Breast epithelium (tissue), 4 donors: ENCODE measurements at places on chromosomes 1 and 21. TPM values are rescaled to one million over a fixed set of nuclear protein-coding genes. Genes with fewer than 3 reads are reported as not detected.

- H3K4me1 ChIP-seq = no peaks in the 10 kb centered on the region
- H3K27me3 ChIP-seq = no peaks in the 10 kb centered on the region
- H3K4me3 ChIP-seq = no peak overlapping the region
- H3K27ac ChIP-seq = no peak overlapping the region
- H3K36me3 ChIP-seq = no peaks in the 10 kb centered on the region
Measured at GRCh38 chr1:183760661-183761060, 44.3 kb upstream of the RGL1 start.

DNA sequence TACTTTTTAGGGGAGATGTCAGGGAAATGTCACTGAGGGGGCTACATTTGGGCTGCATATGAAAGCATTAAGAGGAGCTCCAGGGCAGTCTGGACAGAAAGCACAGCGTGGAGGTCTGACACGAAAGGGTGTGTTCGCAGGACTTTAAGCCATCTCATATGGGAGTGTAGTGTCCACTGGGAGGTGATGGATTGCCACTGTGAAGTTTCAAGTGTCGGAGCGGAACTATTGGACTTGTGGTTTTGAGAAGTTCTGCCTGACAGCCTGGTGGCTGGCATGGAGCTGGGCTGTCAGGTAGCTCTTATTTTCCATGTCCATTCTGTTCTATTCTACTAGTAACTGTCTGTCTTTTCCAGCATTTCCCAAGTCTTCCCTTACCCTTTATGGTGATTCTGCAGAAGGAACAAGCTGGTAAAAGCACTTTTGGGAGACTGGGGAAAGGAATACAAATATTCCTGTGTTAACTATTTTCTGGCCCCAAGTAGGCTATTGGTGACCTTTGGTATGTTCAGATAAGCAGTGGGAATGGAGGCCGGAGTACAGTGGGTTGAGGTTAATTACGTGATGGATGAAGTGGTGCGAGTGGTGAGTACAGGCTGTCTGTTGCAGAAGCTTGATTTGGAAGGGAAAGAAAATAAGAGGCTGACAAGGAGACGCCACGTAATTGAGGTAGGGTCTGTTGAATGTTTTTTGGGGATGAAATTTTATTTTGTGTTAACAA, 19.3 kb downstream of the B3GALT5 start:
- no peak for DNase-seq
- no peaks in the 10 kb centered on the region for H3K4me1 ChIP-seq
- H3K27ac ChIP-seq = no peak overlapping the region
- H3K4me3 ChIP-seq = no peak overlapping the region
- H3K36me3 ChIP-seq = no peaks in the 10 kb centered on the region
- H3K27me3 ChIP-seq = no peaks in the 10 kb centered on the region

DNA sequence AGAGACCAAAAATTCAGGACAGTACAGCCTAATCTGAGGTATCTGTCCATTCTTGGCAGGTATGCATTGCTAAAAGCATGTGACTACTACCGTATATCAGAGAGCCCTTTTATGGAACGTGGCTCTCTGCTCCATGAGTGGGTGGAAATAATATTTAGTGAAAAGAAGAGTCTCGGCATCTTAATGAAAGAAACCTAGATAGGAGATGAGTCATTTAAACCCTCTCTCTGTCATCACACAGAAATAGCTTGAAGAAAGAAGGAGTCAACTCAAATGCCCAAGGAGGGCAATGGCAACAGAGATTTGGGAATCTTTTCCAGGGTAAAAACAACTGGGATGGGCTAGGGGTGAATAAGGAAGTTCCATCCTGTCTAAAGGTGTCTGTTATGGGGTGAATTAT, 528.2 kb downstream of the SMYD3 start:
- H3K4me1 ChIP-seq = no peaks in the 10 kb centered on the region
- no peak overlapping the region for H3K4me3 ChIP-seq

GRCh38 chr1:65414538-65414937, 5.9 kb upstream of the LEPR start:
- H3K36me3 ChIP-seq = no peaks in the 10 kb centered on the region
- H3K27me3 ChIP-seq = no peaks in the 10 kb centered on the region
- H3K27ac ChIP-seq = no peak overlapping the region
- H3K4me3 ChIP-seq = no peak overlapping the region
- H3K4me1 ChIP-seq = no peaks in the 10 kb centered on the region
- no peak for DNase-seq

GRCh38 chr1:228101994-228102790, 933 bp downstream of the C1orf35 start:
- peak overlapping the region; percentile 94 for H3K27ac ChIP-seq
- H3K36me3 ChIP-seq = peaks cover 4% of the 10 kb centered on the region
- H3K27me3 ChIP-seq = no peaks in the 10 kb centered on the region
- H3K4me1 ChIP-seq = peaks cover 9% of the 10 kb centered on the region
- H3K4me3 ChIP-seq = peak overlapping the region; percentile 69

The CELA3A gene
- total RNA-seq = not detected

The CSF3R gene
- total RNA-seq = 17.3 TPM

The TCHH gene
- total RNA-seq = under 0.01 TPM

The AVPR1B gene
- not detected for total RNA-seq

DNA sequence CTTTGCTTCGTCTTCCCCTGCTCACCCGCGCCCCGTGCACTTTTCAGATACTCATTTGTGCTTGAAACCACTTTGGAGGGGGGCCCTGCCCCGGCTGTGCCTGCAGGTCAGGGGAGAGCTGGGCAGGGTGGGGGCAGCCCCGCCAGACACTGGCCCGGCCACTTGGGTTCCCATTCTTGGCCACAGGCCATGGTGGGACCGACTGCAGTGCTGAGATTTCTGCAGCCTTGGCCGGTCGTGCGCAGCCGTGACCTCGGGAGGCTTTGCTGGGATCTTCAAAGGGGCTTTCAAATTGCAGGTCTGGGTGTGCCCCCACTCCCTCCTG, 54.5 kb upstream of the TTC34 start:
- H3K27me3 ChIP-seq = no peaks in the 10 kb centered on the region
- no peak for DNase-seq
- H3K4me1 ChIP-seq = no peaks in the 10 kb centered on the region
- H3K4me3 ChIP-seq = no peak overlapping the region
- H3K27ac ChIP-seq = no peak overlapping the region

The CD247 gene
- 0.80 TPM for total RNA-seq

DNA sequence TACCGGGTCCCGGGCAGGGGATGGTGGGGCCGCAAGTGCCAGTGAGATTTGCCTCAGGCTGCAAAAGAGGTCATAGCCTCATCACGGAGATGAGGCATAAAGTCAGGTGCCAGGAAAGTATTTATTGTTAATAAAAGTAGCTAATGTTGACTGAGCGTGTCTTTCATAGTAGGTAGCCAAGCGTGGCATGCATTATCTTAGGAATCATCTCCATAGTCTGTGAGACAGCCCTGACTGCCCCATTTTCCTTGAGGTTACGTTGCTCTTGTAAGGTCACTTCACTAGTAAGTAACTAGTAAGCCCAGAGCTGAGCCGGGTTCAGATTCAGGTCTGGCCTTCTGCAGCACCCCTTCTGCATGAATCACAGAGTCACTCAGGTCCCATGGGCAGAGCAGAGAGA, 174.2 kb downstream of the CAMTA1 start:
- no peaks in the 10 kb centered on the region for H3K4me1 ChIP-seq
- no peak for DNase-seq
- no peak overlapping the region for H3K27ac ChIP-seq

DNA sequence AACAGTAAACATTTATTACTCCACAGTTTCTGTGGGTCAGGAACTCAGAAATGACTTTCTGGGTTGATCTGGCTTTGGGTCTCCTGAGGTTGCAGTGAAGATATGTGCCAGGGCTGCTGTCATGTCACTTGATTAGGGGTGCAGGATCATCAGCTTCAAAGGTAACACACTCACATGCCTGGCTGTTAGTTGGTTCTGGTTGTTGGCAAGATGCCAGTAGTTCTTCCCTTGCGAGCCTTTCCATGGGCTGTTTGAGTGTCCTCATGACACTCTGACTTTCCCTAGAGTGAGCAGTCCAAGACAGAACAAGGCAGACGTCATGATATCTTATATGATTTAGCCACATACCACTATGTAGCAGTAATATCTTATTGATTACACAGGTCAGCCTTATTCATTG, 1.8 kb downstream of the SWT1 start:
- H3K27ac ChIP-seq = no peak overlapping the region
- H3K4me3 ChIP-seq = no peak overlapping the region
- no peaks in the 10 kb centered on the region for H3K27me3 ChIP-seq

- no peaks in the 10 kb centered on the region for H3K27me3 ChIP-seq
- H3K27ac ChIP-seq = no peak overlapping the region
- no peaks in the 10 kb centered on the region for H3K36me3 ChIP-seq
- DNase-seq = peak; percentile 23
Measured at GRCh38 chr1:246753670-246754535, 29.7 kb downstream of the SCCPDH start.

The PCSK9 gene
- total RNA-seq = not detected

The GNG4 gene
- total RNA-seq = not detected

DNA sequence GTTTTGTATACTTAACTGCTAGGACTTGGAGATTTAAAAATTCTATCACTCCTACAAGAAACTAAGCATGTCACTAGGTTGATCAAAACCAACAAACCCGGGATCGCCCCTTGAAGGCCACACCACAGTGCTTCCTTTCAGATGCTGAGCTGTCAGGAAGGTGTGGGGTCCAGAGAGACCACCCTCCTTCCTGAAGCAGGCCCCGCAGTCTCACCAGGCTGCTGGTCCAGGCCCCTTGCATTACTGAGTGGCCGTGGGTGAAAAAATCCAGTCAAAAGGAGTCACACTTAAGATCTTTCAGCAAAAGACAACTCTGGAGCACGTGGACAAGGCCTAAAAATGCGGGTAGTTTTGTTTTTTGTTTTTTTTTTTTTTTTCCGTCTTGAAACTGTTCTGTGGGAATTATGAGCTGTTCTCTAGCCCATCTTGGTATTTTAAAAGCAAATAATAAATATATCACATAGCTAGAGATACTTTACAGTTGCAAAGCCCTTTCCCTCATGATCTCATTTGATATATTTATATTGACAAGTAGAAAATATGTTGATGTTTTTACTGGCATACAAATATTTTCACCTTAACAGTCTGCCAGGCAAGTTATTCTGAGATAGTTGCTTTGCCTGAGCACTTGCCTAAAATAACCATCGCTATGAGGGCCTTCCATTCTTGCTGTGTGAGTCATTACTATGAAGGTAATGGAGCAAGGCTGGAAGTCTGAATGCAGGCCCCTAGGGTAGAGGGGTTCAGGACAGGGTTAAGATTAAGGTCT, 73.1 kb upstream of the EDEM3 start:
- no peaks in the 10 kb centered on the region for H3K36me3 ChIP-seq
- no peak for DNase-seq
- H3K4me1 ChIP-seq = peaks cover 7% of the 10 kb centered on the region
- no peaks in the 10 kb centered on the region for H3K27me3 ChIP-seq
- no peak overlapping the region for H3K4me3 ChIP-seq

DNA sequence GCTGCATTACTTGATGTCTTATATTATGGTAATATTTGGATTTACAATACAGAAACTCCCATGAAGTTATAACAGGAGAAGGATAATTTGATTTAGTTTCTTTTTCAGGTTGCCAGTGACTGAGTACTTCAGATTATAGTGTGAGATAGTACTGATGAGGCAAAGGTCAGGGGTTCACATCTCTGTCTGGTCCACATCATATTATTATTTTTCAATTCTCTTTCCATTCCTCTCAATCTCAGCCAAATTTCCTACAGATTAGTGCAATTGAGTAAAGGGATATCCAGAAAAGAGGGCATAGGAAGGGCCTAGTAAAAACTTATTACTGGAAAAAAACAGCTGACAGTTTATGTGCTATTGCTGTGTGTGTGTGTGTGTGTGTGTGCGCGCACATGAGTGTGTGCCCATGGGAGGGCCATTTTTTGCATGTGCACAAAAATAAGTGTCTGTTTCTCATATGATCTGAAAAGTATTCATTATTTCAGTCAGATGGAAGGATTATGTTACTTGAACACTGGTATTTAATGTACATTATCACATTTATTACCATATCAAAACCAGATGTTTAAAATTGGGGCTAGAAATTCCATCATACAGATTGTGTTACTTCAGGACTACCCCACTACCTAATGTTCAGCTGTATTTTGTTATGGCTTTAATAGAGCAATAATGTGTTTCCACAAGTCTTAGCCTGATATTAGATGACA, 78.3 kb upstream of the KCNK2 start:
- no peak overlapping the region for H3K4me3 ChIP-seq
- no peak overlapping the region for H3K27ac ChIP-seq
- peaks cover 10% of the 10 kb centered on the region for H3K4me1 ChIP-seq
- H3K36me3 ChIP-seq = no peaks in the 10 kb centered on the region
- no peaks in the 10 kb centered on the region for H3K27me3 ChIP-seq

DNA sequence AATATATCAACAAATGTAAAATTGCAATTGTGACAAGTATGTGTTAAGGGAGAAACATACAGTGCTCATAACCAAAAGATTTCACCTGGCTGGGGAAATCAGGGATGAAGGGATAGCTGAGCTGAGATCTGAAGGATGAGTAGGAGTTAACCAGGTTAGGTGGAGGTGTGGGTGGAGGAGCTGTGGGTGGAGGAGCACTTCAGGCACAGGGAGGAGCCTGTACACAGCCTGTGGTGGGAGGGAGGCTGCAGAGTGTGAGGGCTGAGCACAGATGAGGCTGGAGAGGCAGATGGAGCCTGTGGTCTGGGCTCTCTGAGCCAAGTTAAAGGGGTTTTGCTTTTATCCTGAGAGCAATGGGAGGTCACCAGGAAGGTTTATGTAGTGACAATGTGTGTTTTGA, 111.9 kb downstream of the XCL2 start:
- DNase-seq = no peak
- no peaks in the 10 kb centered on the region for H3K4me1 ChIP-seq
- no peak overlapping the region for H3K27ac ChIP-seq
- H3K36me3 ChIP-seq = no peaks in the 10 kb centered on the region
- H3K27me3 ChIP-seq = no peaks in the 10 kb centered on the region

DNA sequence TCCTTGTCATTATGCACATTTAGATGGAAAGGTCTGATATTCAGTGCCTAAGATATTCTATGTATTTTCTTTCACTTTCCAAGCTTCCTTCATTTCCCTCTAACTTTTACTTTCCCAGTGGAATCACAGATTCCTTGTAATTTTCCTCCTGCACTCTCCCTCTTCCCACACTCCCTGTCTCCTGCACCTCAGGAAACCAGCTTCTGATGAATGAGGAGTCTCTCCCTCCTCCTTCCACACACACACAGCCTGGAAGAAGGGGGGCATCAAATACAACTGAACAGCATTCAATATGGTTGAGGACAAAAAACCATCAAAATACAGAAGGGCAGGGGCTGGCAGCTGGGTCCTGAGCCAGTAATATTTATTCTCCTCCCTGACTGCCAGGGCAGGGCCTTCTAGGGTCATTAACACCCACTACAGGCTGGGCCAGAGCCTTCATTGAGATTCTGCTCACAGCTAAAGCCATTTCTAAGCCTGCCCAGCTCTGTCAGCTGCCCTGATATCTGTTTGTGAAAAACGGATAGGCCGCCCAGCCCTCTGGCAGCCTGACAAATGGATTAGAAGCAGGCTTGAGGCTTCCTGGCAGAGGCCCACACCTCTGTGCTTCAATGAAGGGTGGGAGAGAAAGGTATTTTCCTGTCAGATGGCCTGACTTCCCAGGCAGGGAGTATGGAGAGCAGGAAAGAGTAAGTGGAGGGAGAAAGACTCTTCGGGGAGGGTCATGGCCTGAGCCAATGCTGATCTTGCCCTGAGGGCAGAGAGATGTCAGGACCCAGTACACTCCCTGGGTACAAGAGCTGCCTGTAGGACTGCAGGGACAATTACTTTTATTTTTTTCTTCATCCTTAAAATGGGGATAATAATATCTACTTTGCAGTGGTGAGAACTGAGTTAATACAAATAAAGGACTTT, 138.9 kb upstream of the SPATA6 start:
- no peak overlapping the region for H3K4me3 ChIP-seq
- H3K27ac ChIP-seq = peak overlapping the region; percentile 65
- no peaks in the 10 kb centered on the region for H3K27me3 ChIP-seq
- H3K36me3 ChIP-seq = no peaks in the 10 kb centered on the region
- no peaks in the 10 kb centered on the region for H3K4me1 ChIP-seq
